ENCODE measurements at places on chromosomes 4 and X. TPM values are rescaled to one million over a fixed set of nuclear protein-coding genes. Genes with fewer than 3 reads are reported as not detected.

DNA sequence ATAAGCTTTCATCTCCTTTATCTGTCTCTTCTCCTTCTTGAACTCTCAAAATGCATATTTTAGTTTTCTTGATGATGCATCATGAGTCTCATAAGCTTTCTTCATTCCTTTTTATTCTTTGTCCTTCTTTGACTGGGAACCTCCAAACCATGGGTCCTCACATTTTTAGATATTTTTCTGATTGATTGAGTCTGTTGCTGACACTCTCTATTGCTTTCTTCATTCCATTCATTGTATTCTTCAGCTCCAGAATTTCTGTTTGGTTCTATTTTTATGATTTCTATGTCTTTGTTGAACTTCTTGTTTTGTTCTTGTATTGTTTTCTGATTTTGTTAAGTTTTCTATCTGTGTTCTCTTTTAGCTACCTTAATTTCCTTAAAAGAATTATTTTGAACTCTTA, 74.9 kb downstream of the ADAMTS3 start:
- no peak for DNase-seq

DNA sequence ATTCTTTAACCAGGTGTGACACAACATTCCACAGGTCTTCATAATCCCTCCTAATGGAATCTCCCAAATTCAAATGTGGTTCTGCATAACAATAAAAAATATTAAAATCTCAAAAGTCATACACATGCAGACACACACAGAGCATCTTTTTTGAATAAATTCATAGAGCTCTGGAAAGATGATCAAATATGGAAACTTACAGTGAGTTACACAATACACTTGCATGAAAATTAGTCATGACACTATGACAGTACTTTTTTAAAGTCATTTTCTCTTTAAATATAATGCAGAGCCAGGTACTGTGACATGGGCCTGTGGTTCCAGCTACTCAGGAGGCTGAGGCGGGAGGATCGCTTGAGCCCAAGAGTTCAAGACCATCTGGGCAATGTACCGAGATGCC, 38.9 kb downstream of the DDX60L start:
- no peak for DNase-seq

Gene CETN2
- 130 TPM for polyA plus RNA-seq

- no peak for DNase-seq
These were observed 105.6 kb downstream of the HNRNPD start for GRCh38 chr4:82268050-82268825.

- DNase-seq = no peak
These were observed 113.6 kb downstream of the NFKB1 start for GRCh38 chr4:102614801-102615200.

Gene ADH1C
- polyA plus RNA-seq = 95.3 TPM

Gene VEGFC
- polyA plus RNA-seq = 21.4 TPM
